CD4-positive, alpha-beta T cell treated with Interleukin-12 subunit alpha and Interleukin-12 subunit beta, for 1 hour (primary cell): ENCODE measurements at places on chromosomes 7 and 10.

GRCh38 chr10:58026036-58026435 lies 241.7 kb downstream of the IPMK start:
- DNase-seq: no peak

DNA sequence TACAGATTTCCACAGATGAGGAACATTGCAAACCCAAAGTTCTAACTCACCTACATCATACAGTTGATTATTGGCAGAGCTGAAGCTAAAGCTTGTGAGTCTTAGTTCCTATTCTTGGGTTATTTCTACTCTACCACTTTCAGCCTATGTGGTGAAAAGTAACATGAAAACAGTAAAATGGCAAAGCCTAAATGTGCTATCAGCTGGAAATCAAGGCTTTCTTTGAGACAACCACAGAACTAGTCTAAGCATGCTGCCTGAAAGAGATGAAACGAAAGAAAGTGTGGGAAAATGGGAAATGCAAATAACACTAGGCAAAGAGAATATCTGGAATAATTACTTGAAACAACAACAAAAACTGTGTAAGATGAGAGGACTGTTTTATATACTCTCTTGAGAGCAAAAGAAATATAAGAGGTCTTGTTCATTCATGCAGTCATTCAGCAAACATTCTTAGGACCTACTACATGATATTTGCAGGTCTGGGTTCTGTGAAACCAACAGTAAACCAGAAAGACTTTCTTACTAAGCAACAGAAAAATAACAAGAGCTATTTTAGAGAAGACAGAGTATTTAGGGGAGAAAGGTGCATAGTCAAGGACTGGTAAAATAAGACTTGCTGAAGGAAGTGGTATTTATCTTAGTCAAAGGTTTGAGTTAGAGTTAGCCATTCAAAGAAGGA lies 437.1 kb downstream of the HTR7 start:
- DNase-seq: no peak

- DNase-seq: no peak
Observed at GRCh38 chr10:129098517-129098916, 368.5 kb upstream of the MGMT start.

DNA sequence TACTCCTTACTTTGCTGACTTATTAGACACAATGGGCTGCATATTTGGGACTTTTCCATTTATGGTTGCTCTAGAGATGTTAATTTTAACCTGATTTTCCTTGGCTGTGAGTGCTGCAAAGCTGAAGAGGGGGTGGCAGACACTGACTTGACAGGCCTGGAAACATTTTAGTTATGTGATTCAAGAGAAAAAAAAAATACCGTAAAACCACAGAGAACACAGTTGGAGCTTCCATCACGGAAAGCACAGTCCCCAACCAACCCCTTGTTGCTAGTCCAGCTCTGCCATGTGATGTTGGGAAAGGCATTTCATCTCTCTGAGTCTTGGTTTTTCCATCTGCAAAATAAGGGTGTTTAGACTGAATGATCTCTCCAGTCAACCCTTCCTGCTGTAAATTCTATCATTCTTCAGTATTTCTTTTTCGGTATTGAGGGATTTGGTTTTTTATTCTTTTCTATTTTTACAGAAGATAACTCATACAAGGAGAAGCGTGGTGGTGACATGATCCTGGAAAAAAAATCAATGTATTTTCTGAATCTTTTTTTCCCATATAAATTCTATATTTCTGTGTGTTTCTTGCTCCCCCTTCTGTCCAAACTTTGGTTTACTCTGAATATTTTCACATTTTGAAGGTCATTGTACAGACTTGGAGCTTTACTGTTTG lies 246.1 kb downstream of the REEP3 start:
- DNase-seq: no peak

- DNase-seq: no peak
Observed at GRCh38 chr10:9950070-9950469, 1067.6 kb upstream of the CELF2 start.

DNA sequence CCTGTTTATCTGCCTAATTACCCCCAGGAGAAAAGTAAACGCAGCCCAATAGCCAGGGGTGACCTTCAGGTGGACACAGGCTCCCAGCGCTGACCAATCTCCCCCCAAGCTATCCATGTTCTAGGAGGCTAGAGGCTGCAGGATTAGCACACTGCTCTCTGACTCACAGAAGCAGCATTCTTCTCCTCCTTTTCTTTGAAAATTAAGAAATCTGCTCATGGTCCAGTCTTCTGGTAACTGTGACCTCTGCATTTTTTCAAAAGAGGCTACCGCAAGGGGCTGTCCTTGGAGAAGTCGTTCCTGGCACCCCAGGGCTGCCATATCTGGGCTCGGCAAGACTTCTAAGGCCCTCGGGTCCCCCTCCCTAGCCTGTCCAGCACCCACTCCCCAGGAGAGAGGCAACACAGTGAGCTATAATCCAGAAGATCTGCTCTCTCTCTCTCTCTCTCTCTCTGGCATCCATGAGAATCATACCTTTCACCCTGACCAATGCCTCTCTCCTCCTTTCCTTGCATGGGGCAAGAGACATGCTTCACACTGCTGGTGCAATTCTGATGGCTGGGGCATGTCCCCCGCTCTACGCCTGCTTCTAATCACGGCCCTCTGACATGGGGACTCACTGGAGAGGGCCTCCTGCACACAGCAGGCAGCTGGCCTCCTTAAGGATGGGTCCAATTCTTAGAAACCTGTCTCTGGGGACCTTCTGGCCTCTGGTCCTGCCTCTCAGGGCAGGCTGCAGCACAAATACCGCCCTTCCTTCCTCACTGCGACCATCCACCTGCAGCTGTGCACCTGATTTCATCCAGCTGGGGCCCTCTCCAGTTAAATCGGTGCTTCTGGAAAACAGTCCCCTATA lies 27.3 kb downstream of the ANXA11 start:
- no peak for DNase-seq
